ENCODE measurements at places on chromosomes 1 and 21.

- no peak for DNase-seq
Observed at GRCh38 chr1:45385302-45385701, 45.1 kb upstream of the MUTYH start.

DNA sequence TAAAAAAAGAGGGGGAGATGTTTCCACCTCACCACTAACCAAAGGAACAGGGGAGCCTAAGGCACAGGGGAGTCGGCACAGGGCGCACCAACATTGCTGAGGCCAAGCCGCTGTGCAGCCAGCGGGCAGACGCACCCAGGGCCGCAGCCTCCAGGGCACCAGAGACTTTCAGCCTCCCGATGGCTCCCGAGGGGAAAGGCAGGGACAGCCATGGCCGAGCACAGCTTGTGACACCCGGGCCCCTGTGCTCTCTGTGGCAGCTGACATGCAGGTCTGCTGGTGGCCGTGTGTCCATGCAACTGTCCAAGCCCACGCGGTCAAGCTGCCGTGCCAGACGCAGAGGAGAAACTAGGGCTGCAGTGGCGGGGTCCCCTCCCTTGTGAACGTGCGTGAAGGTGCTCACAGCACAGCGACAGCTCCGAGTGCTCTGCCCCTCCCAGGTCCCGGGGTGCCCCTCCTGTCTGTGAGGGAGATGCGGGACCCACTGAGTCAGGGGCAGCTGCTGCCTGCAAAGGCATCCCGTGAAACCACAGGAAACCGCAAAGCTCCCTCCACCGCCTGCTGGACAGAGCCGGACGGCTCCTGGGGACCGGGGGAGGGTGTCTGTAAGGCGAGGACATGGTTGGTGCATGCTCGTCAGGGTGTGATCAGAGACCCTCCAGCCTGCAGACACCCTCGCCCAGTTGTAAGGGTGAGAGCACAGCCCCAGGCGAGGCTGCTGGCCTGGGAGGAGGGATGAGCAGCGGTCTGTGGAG, 2.5 kb downstream of the KRTAP10-11 start:
- DNase-seq, result no peak

DNA sequence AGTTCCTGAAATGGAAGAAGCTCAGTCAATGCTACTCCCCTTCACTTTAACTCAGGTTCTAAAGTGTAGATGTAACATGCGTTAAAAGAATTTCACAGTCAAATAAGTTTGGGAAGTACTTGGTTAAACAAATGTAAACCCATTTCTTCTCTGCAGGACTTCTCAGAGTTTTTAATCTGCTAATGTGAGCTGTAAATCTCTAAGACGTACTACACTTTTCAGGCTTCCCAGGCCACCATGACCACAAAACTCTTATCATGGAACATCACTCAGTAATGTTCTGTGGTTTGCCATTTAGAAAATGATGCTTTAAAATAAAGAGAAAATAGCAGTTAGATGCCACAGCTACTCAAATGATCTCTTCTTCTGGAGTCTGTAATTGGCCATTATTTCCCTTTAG, 104.3 kb downstream of the HHIPL2 start:
- no peak for DNase-seq

DNA sequence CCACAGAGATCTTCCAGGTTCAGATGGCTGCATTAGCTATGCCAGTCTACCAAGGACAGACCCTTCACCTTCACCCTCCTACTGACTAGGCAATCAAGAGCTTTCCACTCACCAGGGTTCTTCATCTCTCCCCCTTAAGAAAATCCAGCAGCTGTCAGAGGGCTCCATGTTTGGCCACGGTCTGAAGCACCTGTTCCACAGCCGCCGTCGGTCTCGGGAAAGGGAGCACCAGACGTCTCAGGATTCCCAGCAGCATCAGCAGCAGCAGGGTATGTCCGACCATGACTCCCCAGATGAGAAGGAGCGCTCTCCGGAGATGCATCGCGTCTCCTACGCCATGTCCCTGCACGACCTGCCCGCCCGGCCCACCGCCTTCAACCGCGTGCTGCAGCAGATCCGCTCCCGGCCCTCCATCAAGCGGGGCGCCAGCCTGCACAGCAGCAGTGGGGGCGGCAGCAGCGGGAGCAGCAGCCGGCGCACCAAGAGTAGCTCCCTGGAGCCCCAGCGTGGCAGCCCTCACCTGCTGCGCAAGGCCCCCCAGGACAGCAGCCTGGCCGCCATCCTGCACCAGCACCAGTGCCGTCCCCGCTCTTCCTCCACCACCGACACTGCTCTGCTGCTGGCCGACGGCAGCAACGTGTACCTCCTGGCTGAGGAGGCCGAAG, 13.8 kb downstream of the TMCC2 start:
- DNase-seq, result no peak

DNA sequence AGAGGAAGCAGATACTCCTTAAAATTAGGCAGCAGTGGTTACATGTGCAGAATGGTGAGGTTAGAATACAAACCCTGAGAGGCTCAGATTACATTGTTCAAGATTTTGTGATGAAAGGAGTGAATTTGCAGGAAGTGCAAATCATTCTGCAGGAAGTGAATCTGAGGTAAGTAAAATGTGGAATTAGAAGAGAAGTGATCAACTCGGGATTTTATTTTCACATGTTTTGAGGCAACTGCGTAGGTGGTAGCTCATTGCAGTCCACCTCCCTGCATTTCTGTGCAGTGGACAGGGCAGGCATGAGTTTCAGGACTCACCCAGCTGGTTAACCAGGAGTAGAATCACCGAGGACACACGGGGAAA, 2.1 kb upstream of the PLA2G2C start:
- no peak for DNase-seq
